ENCODE measurements at places on chromosomes 6 and 20.
A peak's percentile ranks its signal among the peaks of the same experiment; 100 is the strongest.

GRCh38 chr6:43163899-43164298 is 7.2 kb upstream of the SRF start:
- DNase-seq: no peak

DNA sequence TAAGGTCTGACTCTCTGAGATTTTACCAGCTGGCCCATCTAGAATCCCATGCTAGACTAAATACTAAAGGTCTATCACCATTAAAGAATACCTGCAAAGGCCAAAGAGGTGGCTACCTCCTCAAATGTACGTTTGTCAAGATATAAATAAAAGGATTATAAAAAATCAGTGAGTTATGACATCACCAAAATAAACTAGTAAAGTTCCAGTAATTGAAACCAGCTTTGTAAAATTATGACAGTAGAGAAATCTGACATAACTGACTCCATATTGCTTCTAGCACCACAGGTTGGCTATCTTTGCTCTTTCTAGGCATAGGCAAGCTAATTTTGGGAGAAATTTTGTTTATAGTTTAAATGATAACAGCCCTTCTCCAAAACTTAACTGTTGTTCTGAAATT is 536.3 kb downstream of the TFAP2A start:
- DNase-seq: no peak

DNA sequence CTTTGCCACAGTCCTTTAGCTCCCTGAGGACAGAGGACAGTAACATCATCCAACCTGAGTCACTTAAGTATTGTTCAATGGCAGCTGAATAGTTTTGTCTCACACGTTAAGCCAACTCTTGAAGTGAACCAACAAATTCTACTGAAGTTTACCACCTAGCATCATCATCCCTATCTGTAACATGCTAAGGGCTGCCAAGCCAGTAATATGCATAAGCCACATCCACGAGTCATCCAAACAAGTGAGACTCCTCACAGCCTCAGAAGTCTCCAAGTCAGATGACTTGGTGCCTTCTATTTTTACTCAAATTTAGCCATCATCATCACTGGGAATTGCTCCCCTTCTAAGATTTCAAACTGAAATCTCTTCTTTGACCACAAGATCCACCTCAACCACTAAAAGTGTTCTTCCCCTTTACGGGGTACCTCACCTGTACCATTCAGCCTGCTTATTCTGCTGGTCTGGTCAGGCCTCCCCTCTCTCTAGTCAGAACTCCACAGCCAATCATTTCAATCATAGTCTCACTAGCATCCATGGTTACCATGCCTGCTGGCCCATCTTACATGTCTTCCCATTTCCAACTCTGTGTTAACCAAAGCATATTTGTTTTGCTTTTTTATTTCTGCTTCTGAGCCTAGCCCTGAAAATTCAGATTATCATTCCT is 73.7 kb downstream of the DTNBP1 start:
- DNase-seq: peak; percentile 52

DNA sequence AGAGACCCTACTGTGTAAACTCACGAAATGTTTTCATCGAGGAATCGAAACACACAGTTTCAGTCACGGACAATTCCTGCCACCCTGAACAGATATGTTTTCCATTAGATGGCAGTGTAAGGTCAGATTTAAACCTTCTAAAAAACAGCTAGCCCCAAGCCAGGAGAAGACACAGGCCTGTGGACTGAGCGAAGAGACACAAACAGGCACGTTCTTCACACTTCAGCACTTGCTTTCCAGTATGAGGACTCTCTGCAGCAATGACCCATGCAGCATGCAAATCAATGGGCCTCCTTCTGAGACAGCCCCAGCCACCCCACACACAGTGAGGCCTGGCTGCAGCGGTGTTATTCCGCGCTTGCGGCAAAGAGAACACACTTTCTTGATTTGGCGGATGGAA is 31.9 kb downstream of the HUS1B start:
- DNase-seq: peak; percentile 66

GRCh38 chr20:62768551-62769287 is 27.6 kb upstream of the MRGBP start:
- DNase-seq: peak; percentile 57

GRCh38 chr6:105681061-105681460 is 278.2 kb upstream of the PREP start:
- no peak for DNase-seq

Measured in HFFc6 (cell line).